AG08396 (cell line): ENCODE measurements at places on chromosomes 4 and X.

GRCh38 chr4:128986019-128986418 is 107.3 kb downstream of the SCLT1 start:
- no peak for DNase-seq

DNA sequence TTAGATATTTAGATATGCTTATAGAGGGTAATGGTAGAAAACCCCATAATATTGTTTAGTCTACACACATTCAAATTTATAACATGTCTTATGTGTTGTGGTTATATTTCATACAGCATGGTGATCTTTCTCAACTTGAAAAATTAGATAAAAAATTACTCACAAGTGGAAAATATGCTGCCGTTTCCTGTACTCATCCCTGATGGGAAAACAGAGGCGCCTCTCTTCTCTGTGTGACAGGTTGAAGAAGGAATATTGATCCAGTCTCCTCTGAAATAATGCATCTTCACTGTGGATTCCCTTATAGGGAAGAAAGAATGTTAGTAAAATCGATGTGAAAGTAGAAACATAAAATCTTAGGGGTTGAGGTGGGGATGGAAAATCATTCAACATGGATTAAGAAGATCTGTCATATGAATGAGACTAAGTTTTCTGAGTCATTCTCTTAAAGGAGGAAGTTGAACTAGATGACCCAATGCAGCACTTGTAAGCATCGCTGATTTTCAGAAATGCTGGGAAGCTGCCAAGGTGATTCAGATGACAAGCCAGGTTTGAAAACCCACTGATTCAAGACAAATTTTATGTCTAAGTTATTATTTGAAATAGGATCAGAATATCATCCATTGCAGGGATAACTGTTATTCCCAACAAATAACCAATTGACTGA is 70.7 kb downstream of the ANKRD50 start:
- DNase-seq: peak; percentile 27

DNA sequence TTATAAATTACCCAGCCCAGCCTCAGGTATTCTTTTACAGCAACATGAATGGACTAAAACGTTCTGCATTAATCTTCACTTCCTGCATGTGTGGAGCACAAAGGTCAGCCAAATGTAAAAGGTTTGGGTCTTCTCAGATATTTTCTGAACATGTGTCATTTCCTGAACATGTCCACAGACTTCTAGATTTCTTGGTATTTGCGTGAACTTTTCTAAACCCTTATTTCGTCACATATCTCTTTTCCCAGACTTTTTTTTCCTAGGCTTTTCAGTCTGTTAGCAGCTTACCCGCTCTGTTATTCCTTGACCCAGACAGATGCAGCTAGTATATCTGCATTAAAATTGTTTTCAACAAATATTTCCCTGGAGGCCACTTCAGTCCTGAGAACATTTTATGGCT is 57.3 kb upstream of the USP51 start:
- DNase-seq: no peak

- DNase-seq: peak; percentile 58
Measured at GRCh38 chr4:78569306-78569821, 17.8 kb downstream of the ANXA3 start.

DNA sequence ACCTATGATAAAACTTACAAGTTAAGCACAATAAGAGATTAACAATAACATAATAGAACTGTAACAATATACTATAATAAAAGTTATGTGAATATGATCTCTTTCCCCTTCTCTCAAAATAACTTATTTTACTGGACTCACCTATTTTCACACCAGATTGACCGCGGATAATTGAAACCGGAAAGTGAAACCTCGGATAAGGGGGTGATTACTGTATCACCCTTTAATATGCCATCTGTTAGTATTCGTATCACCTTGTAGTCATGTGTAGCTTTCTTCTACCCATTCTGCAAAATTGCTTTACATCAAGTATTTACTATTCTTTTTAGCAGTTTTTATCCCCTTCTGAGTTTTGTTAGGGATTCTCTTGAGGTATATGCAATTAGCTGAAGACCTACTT is 1.8 kb downstream of the SPCS3 start:
- no peak for DNase-seq
